ENCODE measurements at places on chromosomes 4 and X. TPM values are rescaled to one million over a fixed set of nuclear protein-coding genes. Genes with fewer than 3 reads are reported as not detected.

Gene GAGE13
- total RNA-seq = not detected

Gene KCNIP4
- not detected for total RNA-seq

DNA sequence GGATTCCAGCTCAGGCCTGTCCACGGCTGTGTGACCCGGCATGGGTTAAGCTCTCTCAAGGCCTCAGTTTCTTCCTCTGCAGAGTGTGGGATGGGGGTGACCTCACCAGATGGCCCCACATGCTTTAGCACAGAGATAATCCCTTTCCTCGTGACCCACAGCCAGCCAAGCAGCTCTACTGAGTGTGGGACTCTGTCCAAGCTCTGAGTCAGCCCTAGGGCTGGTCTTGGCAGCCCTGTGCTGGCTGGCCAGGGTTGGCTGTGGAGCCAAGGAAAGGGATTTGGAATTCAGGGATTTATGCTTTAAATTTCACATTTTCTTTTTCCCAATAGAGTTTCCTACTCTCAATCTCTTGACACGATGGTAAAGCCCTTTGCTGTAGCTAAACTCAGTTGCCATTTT is 19.7 kb upstream of the SPON2 start:
- H3K27ac ChIP-seq = peak overlapping the region; percentile 85
- peaks cover 28% of the 10 kb centered on the region for H3K4me1 ChIP-seq
- peak overlapping the region; percentile 36 for H3K4me3 ChIP-seq
- peak; percentile 100 for DNase-seq
- H3K36me3 ChIP-seq = no peaks in the 10 kb centered on the region

DNA sequence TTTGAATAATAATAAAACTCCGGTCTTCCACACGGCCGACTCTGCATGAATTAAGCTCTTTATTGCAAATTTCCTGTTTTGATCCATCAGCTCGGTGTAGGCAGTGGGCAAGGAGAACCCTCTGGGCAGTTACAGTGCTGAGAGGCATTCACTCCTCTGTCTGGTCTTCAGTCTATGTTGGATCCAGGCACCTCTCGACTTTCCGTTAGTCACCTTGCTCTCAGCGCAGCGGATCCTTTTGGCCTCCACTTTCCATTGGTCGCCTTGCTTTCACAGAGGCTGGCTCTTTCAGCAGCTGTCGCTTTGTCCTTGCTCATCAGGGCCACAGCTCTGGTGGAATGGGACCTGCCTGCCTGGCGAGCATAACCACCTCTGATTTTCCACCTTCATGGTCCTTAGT is 52.9 kb downstream of the TRMT44 start:
- H3K27ac ChIP-seq = no peak overlapping the region
- DNase-seq = no peak
- H3K4me1 ChIP-seq = no peaks in the 10 kb centered on the region
- no peaks in the 10 kb centered on the region for H3K36me3 ChIP-seq

DNA sequence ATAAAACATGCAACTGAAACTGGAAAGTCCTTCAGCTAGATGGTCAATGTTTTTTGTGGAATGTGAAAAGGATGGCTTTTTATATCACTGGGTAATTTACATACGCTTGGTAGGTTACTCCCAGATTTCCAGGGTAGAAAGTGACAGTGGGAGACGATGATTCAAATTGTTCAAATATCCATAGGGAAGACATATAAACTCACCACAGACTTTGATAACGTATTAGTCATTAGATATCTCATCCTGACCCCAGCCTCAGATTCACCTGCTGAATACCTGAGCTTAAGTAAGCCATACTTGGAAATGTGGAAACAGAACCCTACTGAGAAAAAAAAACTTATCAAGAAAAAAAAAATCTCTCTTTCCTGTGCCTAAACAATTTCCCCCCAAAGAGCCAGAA is 169.4 kb downstream of the ZNF674 start:
- DNase-seq = no peak
- peaks cover 6% of the 10 kb centered on the region for H3K27me3 ChIP-seq
- no peak overlapping the region for H3K4me3 ChIP-seq
- no peak overlapping the region for H3K27ac ChIP-seq

DNA sequence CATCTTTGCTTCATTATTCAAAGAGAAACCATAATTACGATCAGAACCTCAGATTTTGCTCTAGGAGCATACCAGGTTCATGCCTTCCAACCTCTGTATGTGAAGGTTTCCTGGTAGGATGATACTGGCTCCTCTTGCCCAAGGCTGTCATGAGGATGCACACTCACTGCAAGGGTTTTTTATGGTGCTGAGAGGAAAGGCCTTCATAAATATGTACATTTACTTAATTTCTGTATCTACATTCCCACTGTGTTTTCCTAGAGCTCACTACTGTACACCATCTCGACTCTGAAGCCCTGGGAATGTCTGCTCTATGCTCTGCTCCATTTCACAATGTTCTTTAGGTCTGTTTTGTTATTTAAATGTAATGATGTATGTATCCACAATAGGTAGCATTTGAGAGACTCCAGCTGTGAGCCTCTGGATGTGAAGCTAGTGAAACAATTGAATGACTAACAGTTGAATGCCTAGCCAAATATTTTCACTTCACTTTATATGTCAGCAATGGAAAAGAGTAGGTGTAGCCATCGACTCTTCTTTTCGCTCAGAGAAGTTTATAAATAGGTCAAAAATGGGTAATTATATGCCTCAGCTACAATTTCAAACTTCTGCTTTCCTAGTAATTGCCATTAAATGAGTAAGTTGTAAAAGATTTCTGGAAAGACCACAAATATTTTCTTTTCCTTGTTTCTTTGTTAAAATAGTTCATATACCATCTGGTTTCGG is 228.0 kb downstream of the PALLD start:
- H3K27ac ChIP-seq = peak overlapping the region; percentile 69
- no peaks in the 10 kb centered on the region for H3K27me3 ChIP-seq
- peak; percentile 67 for DNase-seq
- peaks cover 40% of the 10 kb centered on the region for H3K4me1 ChIP-seq
- H3K36me3 ChIP-seq = peaks cover 17% of the 10 kb centered on the region

DNA sequence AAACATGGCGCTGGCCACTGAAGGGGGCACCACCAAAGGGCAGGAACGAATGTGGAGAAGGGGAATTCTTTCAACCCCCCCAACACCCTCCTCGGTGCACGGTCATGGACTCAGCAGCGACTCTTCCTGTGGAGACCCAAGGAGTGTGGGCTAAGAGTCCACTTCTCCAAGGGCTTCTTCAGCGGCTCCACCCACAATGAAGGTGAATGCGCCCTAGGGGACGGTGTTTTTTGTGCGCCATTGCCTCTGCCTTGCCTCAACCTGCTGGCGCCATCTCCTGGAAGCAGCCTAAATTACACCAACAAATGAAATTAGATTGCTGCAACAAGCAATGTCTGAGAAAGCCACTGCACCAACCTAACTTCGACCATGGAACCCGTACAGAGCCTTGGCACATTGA is 169.2 kb upstream of the MAGEB18 start:
- H3K27me3 ChIP-seq = no peaks in the 10 kb centered on the region
- H3K4me3 ChIP-seq = no peak overlapping the region
- no peak overlapping the region for H3K27ac ChIP-seq
- no peaks in the 10 kb centered on the region for H3K36me3 ChIP-seq
- H3K4me1 ChIP-seq = no peaks in the 10 kb centered on the region
- DNase-seq = no peak

DNA sequence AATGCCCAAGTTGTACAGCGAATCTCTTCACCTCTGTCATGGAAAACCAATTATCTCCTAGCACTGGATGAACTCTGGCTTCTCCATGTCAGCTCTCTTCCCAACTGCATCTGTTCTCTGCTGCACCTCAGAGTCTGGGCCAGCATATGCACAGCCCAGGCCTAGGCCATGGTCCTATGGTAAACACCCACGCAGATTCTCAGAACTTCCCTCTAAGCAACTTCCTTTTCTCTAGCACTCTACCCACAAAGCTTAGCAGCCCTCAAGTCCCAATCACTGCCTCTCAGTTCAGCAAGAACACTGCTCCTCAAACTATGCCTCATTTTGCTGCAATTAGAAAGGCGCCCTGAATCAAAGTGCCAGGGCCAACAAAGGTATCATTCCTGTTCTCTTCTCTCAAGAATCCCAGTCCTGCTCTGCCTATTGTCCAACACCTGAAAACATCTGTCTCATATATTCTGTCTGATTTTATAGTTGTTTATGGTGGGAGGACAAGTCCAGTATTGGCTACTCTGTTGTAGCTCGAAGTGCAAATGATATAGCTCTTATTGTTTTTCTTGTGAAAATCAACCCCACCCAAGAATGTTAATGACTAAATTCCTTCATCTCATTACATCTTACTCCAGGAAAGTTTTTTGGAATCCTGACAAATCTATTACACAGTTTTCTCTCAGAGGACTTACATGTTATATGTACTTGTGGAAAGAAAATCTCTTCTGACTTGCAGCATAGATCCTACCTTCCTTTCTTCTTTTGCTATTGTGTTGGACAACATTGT is 85.4 kb downstream of the DCHS2 start:
- no peak overlapping the region for H3K27ac ChIP-seq
- H3K4me1 ChIP-seq = no peaks in the 10 kb centered on the region
- no peak overlapping the region for H3K4me3 ChIP-seq
- no peaks in the 10 kb centered on the region for H3K36me3 ChIP-seq
- no peaks in the 10 kb centered on the region for H3K27me3 ChIP-seq

DNA sequence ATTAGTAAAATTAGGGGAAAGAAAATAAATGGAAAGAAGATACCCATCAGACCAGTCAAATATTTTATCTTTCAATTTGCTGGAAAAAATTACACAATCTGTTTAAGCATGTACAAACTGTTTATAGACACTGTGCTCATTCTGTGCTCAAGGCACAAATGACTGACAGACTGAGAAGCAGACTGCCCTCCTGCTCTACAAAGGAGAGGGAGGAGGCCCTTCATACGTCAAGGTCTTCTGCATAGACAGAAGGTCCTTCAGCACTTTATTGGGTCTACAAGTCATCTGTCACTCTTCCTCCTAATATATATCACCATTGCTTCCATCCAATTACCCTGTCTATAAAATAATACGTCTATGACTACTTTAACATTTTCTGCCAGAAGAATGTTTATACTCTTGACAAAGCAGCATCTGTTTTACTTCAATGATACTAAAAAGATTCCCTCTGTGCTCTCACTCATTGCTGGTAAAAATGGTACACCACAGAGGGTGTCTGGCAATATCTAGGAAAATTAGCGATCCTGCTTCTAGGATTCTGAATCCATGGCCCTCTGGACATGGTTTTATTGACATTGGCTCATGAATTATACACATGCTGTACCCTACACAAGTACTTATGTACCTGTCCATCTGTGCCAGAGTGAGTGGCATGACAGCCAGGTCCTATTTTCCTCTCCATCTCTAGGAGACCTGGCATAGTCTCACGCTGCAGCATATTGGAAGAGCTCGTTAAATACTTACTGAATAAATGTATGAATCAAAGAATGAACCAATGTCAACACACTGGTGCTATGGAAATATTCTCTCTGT is 11.3 kb downstream of the SLC10A6 start:
- H3K36me3 ChIP-seq = no peaks in the 10 kb centered on the region
- H3K27me3 ChIP-seq = no peaks in the 10 kb centered on the region
- DNase-seq = no peak
- H3K4me1 ChIP-seq = no peaks in the 10 kb centered on the region
- no peak overlapping the region for H3K4me3 ChIP-seq

DNA sequence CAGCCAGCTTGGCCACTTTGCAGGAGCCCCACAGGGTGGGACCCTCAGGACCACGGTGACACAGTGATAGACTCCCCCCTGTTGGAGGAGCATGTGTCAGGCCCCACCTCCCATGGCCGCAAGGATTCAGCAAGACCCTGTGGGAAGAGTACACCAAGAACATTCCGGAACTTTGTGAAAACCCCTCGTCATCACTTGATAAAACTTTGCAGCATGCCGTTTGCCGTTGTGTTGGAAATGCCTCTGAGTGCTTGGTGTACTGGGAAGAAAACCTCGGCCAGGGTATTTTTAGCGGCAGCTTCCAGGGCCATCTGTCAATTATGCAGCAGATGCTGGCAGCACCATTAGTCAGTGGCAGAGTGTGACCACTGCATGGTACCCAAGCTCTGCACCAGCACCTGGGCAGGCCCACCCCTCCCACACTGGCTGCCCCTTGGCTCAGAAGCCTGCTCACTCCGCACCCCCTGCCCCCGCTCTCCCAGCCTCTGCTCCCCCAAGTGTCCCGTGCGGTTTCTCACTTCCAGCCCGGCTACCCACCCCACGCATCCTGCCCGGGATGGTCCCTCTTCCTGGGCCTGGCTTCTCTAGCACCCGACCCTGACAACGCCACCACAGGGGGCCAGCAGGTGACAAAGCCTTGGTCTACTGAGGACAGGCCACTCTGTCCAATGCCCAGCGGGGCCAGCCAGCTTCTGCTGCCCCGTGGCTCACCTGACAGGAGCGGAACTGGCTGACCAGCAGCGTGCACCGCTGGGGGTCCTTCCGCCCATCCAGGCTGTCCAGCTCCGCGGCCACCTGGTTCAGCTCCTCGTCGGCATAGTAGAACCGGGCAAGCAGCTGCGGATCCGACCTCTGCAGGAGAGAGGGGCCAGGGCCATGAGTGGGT is 65.0 kb downstream of the ZFYVE28 start:
- no peak for DNase-seq
- H3K36me3 ChIP-seq = no peaks in the 10 kb centered on the region
- H3K27ac ChIP-seq = no peak overlapping the region
- no peaks in the 10 kb centered on the region for H3K27me3 ChIP-seq
- no peak overlapping the region for H3K4me3 ChIP-seq
- H3K4me1 ChIP-seq = no peaks in the 10 kb centered on the region

DNA sequence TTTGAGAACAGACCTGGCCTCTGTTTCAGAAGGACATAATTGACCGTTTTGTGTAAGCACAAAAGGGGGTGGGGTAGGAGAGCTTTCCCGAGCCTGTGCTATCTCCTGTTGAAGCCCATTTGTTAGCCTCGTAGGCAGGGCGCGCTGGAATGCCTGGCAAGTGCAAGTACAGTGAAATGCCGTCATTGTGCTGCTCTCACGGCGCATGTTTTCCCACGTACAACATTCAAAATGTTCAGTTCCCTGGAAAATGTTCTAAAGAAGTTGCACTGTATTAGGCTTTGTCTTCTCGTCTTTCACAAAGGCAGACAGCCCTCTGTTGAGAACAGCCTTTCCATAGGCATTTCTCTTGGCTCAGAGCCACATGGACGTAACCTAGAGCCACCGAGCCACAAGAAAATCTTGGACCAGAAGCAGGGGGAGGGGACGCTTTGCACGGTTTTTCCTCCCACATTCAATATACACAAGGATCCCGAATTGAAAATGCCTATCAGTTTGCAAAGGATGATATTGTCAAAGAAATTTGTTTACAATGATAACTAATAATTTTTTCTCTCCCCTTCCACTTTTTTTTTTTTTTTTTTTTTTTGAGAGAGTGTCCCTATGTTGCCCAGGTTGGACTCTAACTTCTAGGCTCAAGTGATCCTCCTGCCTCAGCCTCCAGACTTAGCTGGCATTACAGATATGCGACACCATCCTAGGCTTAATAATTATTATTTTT is 54.6 kb upstream of the RAPGEF2 start:
- no peaks in the 10 kb centered on the region for H3K27me3 ChIP-seq
- peak; percentile 84 for DNase-seq
- H3K27ac ChIP-seq = peak overlapping the region; percentile 31
- no peaks in the 10 kb centered on the region for H3K36me3 ChIP-seq

- H3K27ac ChIP-seq = no peak overlapping the region
- H3K4me1 ChIP-seq = no peaks in the 10 kb centered on the region
- no peak overlapping the region for H3K4me3 ChIP-seq
- no peaks in the 10 kb centered on the region for H3K36me3 ChIP-seq
- DNase-seq = no peak
These were observed 219.9 kb downstream of the CCNG2 start for GRCh38 chr4:77376788-77377460.
